ENCODE measurements at places on chromosomes 1 and 21. TPM values are rescaled to one million over a fixed set of nuclear protein-coding genes. Genes with fewer than 3 reads are reported as not detected.

- DNase-seq, result no peak
These were observed 14.6 kb upstream of the JAK1 start for GRCh38 chr1:64980745-64981600.

Gene SPOCD1
- 0.37 TPM for polyA plus RNA-seq

- DNase-seq, result no peak
These were observed 856 bp downstream of the FDPS start for GRCh38 chr1:155309423-155310021.

Gene NPL
- 5.6 TPM for polyA plus RNA-seq

GRCh38 chr1:167821969-167822685 lies 91.8 kb downstream of the ADCY10 start:
- DNase-seq, result no peak

GRCh38 chr1:210499956-210500355 lies 171.3 kb downstream of the HHAT start:
- DNase-seq, result no peak

DNA sequence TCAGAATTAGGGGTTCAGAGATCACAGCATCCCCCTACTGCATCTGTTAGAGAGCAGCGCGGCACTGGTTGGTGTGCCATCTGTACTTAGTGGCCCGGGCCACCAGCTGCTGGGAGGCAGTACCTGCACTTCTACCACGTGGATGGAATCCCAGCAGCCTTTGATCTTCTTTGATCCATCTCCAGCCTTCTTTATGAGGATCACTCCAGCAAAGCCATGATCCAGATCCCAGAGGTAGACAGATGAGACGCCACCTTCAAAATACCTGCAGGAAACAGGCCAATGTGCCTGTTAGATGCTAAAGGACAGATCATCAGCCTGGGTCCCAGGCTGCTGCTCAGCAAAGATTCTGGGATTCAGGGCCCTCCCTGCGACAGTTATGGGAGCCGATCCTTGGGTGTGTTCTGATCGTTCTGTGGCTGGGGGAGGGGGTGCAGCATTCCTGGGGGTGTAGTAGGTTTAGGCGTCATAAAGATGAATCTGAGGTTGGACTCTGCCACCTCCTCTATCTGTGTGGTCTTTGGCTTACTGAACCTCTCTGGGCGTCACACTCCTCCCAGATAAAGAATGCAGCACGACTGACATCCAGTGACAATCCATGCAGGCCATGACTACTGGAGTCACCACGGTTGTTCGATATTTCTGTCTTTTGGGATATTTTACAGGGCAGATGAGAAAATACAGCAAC lies 45.3 kb downstream of the SLC66A1 start:
- no peak for DNase-seq

DNA sequence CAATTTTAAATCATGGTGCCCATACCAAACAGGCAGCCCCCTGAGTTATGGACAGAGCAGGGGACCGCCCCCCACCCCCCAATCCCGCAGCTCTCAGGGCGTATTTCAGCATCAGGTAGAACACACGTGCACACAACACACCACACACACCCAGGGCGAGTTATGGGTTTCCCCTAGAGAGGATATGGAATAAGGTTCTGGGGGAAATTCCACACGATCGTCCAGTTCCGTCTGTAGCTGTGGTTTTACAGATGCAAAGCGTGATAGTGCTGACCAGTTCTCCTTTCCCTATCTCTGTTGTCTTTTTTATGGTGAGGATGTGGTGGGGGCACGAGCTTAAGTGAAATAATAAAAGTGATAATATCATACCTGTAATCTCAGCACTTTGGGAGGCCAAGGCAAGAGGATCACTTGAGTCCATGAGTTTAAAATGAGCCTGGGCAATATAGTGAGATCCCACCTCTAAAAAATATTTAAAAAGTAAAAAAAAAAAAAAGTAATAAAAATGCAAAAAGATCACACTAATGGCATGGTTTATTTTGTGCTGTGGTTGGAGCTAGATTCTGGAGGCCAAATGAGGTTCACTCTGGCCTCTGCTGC lies 25.1 kb downstream of the C2CD2 start:
- DNase-seq, result no peak

Gene SSU72
- 80.9 TPM for polyA plus RNA-seq

Gene KCNH1
- 0.30 TPM for polyA plus RNA-seq

DNA sequence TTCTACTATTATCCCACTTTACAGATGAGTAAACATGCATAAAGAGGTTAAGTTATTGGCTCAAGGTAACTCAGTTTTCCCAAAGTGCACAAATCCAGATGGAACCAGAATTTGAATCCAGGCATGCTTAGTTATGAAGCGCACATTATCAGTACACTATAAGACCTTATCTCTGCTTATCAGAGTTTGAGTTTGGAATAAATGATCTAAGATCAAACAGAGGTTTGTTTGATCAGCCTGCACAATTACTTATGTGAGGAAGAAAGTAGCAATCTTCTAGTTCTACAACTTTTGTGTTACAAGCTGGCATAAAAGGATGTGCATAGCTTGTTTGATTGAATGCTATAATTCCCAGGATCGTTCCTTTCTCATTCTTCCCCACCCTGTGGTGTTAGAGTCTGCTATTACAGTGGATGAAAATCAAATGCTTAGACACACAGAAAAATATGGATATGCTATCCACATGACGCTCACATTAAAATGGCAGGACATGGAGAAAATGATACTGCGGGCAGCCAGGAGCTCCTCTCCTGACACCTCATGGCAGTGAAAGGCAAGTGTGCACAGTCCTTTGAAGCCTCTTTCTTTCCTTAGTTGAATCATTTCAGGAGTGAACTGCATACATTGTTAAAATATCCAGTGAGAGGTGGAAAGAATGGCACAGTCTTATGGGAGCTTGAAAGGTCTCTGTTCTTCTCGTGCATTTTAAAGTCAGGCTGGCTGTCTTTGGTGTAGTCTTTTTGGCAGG lies 23.9 kb upstream of the PBX1 start:
- DNase-seq, result no peak
